ENCODE measurements at places on chromosomes 12 and 14.
A peak's percentile ranks its signal among the peaks of the same experiment; 100 is the strongest.

DNA sequence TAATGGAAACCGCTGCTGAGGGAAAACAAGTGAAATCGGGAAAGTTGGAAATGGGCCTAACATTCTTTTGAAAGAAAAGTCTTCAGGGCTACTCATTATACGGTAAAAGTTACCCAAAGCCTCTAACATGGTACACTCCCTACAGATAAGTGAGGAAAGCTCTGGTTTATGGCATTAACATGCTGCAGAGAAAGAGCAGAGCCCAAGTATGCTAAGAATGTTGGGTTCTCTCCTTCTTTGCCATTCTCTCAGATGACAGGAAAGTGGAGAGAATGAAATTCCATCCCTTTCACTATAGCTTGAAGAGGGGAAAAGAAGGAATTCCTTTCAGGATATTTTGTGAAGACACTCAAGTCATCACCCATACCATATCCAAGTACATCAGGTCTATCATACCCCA is 348.0 kb downstream of the SEC23A start:
- DNase-seq, result no peak

DNA sequence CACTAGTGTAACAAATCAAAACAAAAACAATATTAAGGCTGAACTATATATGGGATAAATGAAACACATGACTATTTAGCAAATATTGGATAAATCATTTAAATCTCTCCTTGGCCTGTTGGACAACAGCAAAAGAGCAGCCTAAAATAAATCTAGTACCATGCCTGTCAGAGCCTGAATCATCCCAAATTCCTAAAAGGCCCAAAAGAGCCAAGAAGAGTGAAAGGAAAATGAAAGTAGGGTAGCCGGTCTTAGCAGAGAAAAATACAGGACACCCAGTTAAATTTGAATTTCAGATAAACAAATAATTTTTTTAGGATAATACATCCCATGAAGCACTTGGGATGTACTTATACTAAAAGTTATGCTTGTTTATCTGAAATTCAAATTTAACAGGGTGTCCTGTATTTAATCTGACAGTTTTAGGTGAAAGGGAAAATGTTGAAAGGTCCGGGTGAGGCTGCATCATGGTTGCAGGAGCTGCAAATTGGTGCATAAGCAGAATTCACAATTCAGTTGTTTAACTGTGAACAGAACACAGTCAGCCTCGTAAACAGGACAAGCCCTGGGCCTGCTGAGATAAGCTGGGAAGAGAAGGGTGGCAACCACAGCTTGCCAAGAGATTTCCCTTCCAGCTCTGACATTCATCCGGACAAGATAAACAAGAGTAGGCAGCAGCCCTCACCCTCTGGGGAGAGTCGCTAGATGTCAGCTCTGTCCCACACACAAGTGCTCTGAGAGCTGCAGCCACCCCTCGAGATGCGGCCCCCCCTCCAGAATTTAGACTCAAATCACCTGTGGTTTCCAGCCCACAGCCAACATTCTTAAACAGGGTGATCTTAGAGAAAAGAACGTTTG is 30.3 kb downstream of the DMAC2L start:
- DNase-seq, result peak; percentile 47

DNA sequence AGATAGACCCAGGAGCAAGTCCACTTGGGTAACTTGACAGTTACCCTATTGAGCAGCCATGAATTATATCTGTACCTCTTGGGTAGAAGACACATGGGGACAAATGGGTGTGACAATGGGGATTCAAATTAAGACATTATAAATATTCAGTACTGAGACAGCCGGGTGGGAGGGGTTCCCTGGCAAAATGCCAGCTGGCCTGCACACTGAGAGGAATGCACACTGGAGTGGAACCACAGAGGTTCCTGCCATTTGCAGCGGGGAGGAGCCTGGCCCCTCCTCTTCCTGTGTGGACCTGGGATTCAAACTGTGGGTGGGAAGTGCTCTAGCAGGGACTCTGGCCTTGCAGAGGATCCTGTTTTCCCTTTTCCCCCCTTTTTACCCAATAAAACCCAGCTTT is 118.7 kb upstream of the CDKN3 start:
- no peak for DNase-seq

DNA sequence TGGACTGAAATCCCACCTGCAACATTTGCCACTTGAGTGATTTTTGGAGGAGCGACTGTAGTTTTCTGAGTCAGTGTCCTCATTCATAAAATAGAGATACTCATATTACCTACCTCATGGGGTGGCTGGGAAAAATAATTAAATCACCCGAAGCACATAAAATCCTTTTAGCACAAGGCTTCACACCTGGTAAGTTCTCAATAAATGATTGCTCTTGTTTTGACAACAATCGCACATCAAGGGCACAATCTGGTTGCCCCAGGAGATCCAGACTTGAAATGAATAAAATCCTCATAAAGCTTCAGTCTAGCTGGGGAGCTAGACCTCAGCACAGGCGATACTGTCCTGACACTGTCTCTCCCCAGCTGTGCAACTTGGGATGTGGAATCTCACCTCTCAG is 76.0 kb upstream of the CCDC60 start:
- DNase-seq, result no peak

GRCh38 chr14:76424359-76424758 is 48.4 kb downstream of the ESRRB start:
- no peak for DNase-seq

DNA sequence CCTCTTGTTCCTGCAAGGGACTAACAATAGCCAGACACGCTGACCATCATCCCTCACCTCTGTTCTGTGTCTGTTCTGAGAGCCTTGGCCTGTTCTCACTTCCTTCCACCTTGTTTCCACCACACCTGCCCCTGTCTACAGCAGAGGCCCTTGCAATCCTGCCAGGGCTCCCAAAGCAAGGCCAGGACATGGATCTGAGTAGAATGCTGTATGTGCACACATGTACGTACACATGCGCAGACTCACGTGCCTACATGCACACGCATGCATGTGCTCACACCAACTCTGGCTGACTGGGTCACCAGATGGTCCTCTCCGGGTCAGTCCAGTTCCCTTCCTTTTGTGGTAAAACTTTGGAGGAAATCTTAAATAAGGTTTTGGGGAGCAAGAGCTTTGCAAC is 133.0 kb upstream of the C14orf180 start:
- DNase-seq, result no peak

DNA sequence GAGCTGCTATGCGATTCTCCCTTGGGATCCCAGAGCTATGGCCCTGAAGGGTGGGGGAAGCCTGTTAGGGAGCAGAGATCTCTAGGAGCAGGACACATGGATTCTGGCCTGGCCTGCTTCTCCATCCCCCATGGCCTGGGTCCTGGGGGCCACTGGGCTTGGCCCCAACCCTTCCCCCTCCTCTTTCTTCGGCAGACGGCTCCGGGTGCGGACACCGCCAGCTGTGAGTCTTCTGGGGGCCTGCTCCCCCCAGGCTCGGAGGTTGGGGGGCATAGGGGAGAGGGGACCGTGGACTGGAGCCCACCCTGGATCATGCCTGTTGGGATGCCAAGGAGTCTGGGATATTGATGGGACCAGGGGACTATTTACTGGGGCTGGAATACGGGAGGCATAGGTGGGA is 9.0 kb downstream of the PRPF40B start:
- no peak for DNase-seq

All from muscle of arm (tissue), 14 donors.